ENCODE measurements at places on chromosomes 6 and 20.

- no peak for DNase-seq
Measured at GRCh38 chr20:8187740-8188139, 55.7 kb downstream of the PLCB1 start.

DNA sequence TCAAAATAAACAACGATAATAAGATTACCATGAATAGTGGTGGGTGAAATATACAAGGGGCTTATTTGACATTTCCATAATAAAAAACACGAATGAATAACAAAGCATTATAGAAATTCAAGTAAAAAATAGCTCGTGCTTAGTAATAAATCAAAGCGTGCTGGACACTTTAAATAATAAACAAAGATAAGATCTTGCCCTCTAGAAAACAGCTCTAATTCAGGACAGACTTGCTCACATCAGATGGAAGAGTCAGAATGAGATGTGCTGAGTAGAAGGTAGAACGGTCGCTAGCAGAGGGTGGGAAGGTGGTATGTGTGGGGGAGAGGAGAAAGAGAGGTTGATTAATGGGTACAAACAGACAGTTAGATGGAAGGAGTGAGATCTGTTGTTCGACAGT, 27.3 kb downstream of the PSMB1 start:
- DNase-seq, result no peak

DNA sequence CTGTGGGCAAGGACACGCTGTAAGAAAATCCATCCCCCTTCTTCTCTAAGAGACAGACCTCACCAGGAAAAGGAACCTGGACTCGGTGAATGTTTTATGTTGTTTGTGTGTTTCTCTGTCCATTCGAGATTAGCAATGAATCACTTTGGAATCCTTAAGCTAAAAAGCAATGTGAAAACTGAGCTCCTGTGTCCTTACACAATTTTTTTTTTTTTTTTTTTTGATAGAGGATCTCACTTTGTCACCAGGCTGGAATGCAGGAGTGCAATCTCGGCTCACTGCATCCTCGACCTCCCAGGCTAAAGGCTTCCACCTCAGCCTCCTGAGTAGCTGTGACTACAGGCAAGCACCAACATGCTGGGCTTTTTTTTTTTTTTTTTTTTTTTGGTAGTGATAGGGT, 32.1 kb downstream of the BFSP1 start:
- DNase-seq, result no peak

- no peak for DNase-seq
Measured at GRCh38 chr6:6348256-6348655, 27.8 kb upstream of the F13A1 start.

DNA sequence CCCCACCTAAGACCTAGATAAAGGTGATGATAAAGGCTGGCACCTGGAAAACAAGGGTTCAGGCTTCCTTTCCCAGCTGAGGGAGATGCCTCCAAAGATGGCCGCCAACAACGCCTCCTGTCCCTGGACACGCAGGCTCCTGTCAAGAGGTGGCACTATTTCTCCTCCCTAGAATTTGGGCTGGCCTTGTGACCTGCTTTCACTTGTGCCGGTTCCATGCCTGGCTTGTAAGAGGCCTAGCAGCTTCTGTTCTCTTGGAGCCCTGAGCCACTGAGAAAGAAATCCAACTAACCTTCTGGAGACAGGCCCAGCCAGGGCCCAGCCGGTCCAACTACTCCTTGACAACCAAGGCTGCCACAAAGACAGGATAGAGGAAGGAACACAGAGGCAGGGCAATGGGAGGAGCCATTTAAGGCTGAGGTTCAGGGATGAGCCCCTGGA, 60.2 kb upstream of the RALY start:
- DNase-seq, result peak; percentile 36

GRCh38 chr6:119966484-119966883, 616.9 kb upstream of the MAN1A1 start:
- DNase-seq, result no peak

DNA sequence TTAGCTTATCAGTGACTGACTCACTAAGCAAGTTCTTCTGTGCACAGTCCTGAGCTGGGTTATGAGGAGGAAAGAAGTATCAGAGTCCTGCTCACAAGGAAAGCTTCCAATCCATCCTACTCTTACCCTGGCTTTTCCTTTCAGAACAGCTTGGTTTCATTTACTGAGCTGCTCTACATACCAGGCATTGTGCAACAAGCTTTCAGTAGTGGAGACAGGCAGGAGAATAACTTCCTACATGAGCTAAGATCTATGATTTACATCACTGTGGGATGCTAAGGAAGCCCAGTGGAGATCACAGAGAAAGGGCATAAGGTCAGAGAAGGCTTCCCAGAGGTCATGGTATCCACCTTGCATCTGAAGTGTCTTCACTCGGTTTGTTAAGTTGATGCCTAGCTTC, 144.5 kb downstream of the MAP3K7 start:
- no peak for DNase-seq

Data from GM18507 (cell line).